ENCODE measurements at places on chromosomes 4 and X.

DNA sequence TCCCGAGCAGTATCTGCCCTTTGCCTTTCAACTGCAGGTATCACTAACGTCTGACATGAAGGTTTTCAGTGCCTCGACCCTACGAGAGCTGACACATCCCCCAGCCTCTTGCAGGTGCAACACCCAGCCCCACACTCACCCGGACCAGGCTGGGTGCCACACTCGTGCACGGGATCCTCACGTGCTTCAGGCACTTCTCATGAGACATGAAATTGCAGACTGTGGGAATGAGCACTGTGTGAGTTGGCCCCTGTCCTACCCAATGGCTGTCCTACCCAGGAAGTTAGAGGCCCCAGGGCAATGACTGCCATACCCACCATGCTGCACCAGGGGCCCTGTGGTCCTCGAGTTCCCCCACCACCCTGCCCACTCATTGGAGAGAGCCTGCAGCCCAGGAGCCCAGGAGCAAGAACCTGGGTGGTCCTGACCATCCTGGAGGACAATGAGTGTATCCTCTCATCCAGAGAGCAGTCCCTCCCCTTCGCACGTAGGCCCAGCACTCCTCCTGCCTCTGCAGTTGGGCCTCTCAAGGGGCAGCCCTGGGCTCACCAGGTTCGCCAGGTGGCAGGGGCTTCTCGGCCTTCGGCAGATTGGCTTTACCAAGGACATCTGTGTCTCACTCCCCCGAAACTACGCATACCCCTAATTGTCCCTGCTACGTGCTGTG is 2.4 kb downstream of the DGKQ start:
- no peak for DNase-seq

DNA sequence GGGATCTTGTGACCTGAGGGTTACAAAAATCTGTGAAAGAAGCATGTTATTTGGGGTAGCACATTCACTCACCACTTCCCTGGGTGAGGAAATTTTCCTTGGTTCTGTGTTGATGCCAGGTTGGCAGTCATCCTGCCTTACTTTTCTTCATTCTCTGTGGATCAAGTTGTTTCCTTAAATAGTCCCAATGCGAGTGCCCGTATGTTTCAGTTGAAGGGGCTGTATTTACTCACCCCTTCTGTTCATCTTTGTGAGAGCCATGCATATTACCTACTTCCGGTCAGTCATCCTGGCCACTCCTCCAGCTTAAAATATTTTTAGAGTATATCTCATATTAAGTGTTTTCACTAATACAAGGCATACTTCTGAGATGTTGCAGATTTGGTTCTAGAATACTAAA is 2.6 kb upstream of the UGT2B7 start:
- no peak for DNase-seq

DNA sequence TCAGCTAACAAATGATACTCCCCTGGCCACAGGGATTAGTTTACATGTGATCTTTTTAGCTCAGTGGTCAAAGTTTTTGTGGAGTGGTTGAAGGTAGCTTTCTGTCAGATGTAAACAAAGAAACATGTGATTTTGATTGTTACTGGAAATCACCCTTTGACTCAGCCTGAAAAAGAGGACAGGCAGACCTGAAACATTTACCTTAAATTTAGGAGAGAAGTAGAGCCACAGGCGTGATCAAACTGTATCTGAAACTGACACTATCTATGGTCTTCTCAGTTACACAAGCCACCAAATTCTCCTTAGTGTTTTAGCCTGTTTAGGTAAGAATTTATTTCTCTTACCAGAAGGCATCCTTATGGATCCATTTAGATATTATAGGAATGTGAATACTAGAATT is 136.7 kb downstream of the CBLL2 start:
- DNase-seq, result no peak

DNA sequence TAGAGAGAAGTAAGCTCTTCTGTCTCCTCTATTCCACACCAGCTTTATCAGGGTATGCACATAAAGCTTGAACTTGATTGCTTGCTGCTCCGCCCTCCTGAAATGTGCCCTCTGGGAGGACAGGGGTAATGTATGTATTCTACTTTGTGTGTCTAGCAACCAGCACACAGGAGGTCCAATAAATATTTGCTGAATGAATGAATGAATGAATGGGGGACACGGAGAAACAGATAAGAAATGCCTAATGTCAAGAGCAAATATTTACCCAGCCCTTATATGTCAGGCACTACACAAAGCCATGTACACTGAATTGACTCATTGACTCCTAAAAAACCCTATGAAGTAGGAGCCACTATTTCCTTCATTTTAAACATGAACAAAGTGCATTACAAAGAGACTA is 2.3 kb upstream of the MSL3 start:
- DNase-seq, result no peak

- no peak for DNase-seq
These were observed 27.7 kb downstream of the CASP3 start for GRCh38 chr4:184621518-184621917.

DNA sequence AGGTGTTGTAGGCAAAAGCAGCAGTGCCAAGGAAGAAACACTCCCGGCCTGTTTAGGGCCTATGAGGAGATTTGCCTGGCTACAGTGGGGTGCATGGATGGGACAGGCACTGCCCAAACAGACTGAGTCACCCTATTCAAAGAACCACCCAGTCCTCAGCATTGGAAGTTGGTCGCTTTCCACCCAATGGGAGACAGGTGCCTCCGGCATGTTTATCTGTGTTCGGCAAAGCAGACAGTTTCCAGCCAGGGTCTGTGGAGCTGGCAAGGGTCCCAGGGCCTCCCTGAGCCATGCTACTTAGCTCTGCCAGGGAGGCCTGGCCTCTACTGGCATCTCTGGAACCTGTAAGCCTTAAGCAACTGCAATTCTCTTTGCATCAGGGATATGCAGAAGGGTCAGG is 165.1 kb upstream of the ATP6AP2 start:
- DNase-seq, result no peak

Data from ELF-1 (cell line).